Lower leg skin (tissue), 4 donors: ENCODE measurements at places on chromosomes 11 and 22.
A peak's percentile ranks its signal among the peaks of the same experiment; 100 is the strongest.

- no peak for DNase-seq
Measured at GRCh38 chr11:85752201-85752889, 58.6 kb downstream of the SYTL2 start.

GRCh38 chr11:61969838-61970662, 2.6 kb upstream of the FTH1 start:
- no peak for DNase-seq

- DNase-seq, result no peak
Measured at GRCh38 chr11:35324183-35324886, 95.0 kb downstream of the SLC1A2 start.

DNA sequence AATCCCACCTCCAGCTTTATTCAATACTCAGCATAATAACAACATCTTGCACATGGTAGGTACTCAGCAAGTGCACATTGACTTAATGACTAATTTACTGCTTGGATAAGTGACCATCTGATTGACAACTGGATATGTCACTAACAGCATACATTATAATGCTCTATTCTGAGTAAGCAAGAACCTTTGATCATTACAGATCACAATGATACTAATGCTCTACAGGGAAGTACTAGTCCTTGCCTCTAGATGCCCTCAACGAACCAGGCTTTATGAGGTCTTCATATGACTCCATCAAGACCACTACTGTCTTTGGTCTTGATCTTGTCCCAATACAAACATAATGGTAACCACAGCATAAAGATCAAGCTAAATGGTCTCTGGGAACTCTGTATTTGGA, 167.6 kb upstream of the MTMR2 start:
- DNase-seq, result no peak

- no peak for DNase-seq
Measured at GRCh38 chr11:128658502-128658901, 35.4 kb upstream of the FLI1 start.

DNA sequence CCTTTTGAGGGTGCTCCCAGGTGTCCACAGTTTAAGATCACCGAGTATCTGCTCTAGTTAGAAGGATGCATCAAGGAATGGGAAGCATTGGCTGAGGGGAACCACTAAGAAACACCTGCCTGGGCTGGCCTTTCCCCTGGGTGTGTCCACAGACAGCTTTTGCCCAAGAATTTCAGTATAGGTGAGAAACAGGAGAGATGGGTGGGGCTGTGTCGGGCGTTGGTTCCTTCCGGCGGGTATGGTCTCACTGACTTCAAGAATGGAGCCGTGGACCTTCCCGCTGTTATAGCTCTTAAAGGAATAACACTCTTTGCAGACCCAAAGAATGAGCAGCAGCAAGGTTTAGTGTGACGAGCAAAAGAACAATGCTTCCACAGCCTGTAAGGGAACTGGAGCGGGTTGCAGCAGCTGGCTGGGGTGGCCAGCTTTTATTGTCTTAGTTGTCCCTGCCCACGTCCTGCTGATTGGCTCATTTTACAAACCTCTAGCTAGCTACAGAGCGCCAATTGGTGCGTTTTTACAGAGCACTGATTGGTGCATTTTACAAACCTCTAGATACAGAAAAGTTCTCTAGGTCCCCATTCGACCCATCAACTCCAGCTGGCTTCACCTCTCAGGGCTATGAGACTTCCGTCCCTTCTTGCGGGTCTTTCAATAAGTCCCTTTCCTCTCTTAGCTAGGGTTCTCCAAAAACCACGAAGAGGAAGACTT, 2.4 kb downstream of the FADS1 start:
- peak; percentile 28 for DNase-seq

GRCh38 chr22:27990879-27991278, 71.8 kb upstream of the PITPNB start:
- DNase-seq, result peak; percentile 91

- DNase-seq, result no peak
Measured at GRCh38 chr11:117511931-117512539, 184.4 kb downstream of the CEP164 start.

- DNase-seq, result no peak
Measured at GRCh38 chr11:60952742-60953170, 780 bp upstream of the SLC15A3 start.

- DNase-seq, result peak; percentile 25
Measured at GRCh38 chr11:126716456-126717083, 284.0 kb downstream of the KIRREL3 start.

- no peak for DNase-seq
Measured at GRCh38 chr11:35260342-35260985, 121.5 kb downstream of the CD44 start.

GRCh38 chr11:114257621-114258558, 38.3 kb upstream of the NNMT start:
- DNase-seq, result peak; percentile 72

DNA sequence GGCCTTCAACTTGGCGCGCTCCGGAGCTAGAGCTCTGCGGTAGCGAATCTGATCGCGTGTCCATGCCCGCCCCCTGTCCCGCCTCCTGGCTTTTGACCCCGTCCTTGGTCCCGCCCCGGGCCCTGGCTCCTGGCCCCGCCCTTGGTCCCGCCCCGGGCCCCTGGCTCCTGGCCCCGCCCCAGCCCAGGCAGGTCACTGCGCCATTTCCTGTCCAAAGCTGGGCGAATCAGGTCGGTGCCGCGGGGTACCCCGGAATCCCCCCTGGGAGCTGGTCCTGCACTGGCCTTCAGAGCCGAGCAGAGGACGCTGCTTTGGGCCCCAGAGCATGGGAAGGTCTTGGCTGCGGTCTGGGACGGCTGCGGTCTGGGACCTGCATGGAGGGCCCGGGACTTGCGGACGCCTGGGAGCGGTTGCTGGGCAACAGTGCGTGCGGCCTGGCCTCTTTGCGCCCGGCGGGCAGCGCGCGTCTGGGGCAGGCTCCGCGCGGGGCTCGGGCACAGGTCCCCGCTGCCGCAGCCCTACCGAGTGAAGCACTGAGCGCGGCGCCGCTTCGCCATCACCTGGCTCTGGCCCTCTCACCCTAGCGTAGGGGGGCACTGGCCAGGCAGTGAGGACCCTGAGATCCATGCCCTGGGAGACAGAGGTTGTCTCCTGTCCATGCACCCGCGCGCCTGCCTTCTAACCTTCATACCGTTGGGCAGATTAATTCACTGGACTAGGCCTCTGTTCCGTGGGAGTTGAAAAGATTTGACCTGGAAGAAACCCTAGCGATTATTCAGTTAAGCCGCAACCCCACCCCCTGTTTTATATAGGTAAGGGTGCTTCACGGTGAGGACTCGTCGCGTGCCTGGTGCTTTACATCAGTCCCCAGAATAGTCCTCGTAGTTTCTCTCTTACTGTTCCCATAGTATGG, at the start of gene TTC12:
Gene TTC12 (plus strand): TSS at position 195 of the 913 bp plus-strand sequence. CDS start 1,675 bp downstream, outside the sequence.
- peak; percentile 90 for DNase-seq

DNA sequence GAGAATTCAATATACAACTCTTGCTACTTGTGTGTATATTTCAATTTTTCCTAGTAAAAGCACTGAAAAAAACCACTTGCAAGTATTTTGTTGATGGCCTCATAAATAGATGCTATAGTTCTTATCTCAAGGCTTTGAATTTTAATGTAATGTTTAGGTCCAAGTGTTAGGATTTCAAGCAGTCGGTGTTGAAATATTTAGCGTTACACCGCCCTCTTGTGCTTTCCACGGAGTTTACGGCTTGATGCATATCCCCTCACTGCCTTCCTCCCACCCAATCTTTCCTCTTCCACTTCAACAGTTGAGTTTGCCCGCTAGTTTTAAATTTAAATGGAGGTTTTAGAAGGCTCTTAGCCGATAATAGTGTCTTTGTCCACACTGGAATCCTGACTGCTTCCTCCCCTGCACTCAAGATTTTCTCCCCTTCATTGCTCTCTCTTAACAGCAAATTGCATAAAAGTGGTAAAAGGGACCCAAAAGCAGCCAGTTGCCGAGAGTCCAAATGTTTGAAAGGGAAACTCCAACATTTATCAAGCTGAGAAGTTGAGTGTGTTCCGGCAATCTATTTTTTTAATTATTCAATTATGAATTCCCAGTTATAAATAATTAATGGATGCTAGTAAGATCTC, 25.9 kb upstream of the HTATIP2 start:
- no peak for DNase-seq

DNA sequence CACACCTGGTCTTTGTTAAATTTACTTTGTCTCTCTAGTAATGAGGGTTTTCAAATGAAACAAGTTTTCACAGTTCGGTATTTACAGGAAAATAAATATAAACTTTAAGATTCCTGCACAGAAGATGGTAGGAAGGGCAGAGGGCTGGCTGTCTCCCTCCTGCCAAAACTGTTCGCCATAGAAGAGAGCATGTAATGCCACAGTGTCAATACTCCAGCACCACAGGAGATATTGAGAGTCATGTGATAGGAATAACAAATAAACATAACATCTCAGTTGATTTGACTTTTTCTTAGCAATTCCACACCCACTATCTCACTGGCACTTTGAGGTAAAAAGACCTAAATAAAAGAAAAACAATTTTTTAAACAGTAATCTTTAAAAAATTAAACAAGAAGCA, 100.9 kb downstream of the MRTFA start:
- DNase-seq, result no peak
